ENCODE measurements at places on chromosomes 7 and 10.

- no peak for DNase-seq
Observed at GRCh38 chr7:26284995-26285632, 6.5 kb upstream of the SNX10 start.

GRCh38 chr7:151806952-151807775 lies 69.8 kb downstream of the PRKAG2 start:
- no peak for DNase-seq

GRCh38 chr10:110488940-110489339 lies 8.8 kb upstream of the DUSP5 start:
- no peak for DNase-seq

GRCh38 chr7:105164751-105165150 lies 150.7 kb downstream of the KMT2E start:
- no peak for DNase-seq

DNA sequence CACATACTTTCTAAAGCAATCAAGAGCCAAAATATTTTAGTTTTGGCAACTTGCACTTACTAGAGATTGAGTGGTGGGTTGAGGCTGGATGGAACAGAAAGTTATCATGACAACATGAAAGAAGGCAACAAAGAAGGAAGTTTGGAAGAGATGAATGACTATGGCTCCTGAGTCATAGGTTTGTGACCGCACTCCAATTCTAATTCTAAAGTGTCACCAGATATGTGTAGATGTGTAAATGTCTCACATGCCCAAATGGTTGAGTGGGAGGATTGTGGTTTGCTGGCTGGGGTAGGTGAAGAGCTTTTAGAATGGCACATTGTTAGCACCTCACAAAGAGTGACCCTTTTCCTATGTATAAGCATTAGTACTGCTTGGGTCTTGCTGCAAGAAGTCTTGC lies 20.2 kb downstream of the TAS2R16 start:
- DNase-seq: no peak

- DNase-seq: no peak
Observed at GRCh38 chr10:117374506-117375359, 507 bp downstream of the PDZD8 start.

DNA sequence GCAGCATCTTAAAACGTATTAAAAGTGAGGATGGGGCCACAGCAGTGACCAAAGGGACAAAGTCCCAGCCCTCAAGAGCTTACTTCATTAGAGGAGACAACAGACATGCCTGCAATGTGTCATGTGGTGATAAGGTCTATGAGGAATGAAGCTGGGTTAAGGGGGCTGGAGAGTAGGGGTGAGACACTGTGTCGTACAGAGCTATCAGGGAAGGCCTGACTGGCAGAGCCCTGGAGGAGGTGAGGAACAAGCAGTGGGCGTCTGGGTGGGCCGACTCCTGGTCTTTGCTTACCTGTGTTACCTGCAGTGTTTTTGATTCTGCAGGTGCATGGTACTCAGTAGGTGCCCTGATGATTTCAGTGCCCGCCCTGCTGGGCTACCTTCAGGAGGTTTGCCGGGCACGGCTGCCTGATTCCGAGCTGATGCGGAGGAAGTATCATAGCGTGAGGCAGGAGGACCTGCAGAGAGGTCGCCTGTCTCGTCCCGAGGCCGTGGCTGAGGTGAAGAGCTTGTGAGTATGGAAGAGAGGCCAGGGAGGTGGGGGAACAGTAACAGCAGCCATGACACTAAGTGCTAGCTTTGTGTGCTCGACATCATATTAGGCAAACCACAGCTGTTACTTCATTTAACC lies 7.6 kb downstream of the ZFYVE27 start:
- no peak for DNase-seq

DNA sequence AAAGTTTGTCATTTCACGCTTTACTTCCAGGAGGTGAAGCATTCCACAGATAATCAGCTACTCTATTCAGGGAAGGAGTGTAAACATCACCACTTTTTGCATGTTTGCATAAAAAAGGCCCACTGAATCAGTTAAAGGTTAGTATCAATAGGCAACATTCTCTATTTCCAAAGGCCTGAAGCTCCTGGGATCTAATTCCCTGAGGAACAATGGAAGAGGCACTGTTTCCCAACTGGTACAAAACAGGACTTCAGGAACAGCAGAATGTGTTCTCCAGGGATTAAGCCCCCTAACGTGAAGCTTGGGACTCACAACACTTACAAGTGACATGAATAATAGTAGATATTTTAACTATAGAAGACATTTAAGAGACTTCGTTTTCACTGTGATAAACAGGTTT lies 6.1 kb downstream of the LRRN3 start:
- DNase-seq: no peak

- peak; percentile 50 for DNase-seq
Observed at GRCh38 chr10:60235001-60235400, 154.7 kb downstream of the ANK3 start.

- no peak for DNase-seq
Observed at GRCh38 chr7:64914557-64914956, 11.5 kb downstream of the ZNF273 start.

GRCh38 chr7:155448632-155449007 lies 9.3 kb upstream of the EN2 start:
- no peak for DNase-seq

- peak; percentile 57 for DNase-seq
Observed at GRCh38 chr10:49115015-49115795, at the start of gene VSTM4. Gene VSTM4, minus strand, starts transcription at chr10:49115522. Its CDS starts 37 bp downstream, at chr10:49115485.

DNA sequence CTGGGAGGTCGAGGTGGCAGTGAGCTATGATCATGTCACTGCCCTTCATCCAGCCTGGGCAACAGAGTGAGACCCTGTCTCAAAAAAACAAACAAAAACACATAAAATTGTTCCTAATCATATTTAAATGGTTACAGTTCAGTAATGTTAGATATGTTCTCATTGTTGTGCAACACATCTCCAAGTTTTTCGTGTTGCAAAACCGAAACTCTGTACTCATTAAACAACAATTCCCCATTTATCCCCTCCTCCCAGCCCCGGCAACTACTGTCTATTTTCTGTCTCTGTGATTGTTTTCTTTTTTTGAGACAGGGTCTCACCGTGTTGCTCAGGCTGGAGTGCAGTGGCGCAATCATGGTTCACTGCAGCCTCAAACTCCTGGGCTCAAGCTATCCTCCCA lies 16.1 kb upstream of the PRXL2A start:
- DNase-seq: no peak

GRCh38 chr10:6737758-6738111 lies 157.7 kb upstream of the PRKCQ start:
- no peak for DNase-seq

DNA sequence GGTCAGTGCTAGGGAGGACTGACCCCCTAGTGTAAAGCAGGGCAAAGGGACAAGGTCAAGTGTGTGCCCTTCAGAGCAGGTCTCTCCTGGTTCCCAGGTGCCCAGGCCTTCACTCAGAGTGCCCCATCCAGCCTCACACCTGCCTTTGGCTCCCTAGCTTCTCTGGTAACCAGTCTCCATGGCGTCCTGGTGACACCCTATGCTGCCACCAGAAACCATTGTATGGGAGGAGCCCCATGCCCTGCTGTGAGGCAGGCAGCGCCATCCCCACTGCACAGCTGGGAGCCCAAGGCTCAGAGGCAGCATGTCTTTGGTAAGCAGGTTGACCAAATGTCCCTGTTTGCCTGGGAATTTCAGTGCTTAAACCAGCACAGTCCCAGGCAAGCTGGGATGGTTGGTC lies 33.1 kb upstream of the HMX3 start:
- no peak for DNase-seq

- no peak for DNase-seq
Observed at GRCh38 chr10:110681023-110681681, 37.0 kb downstream of the RBM20 start.

DNA sequence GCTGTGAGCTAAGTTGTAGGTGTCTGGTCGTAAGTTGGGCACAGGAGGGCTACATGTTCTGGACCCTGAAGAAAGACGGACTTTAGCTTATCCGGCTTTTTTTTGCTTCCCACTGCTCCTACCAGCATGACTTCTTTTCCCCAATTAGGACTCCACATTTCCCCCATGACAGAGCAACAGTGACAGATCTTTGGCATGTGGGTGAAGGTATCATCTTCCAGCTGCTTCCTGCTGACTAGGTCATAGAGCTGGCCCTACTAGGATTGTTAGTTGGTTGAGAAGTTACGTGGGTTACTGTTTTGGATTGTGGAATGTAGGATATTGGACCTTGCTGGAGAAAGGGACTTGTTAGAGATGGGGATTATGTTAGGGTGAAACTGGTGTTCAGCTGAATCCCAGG lies 21.4 kb downstream of the LANCL2 start:
- DNase-seq: no peak

DNA sequence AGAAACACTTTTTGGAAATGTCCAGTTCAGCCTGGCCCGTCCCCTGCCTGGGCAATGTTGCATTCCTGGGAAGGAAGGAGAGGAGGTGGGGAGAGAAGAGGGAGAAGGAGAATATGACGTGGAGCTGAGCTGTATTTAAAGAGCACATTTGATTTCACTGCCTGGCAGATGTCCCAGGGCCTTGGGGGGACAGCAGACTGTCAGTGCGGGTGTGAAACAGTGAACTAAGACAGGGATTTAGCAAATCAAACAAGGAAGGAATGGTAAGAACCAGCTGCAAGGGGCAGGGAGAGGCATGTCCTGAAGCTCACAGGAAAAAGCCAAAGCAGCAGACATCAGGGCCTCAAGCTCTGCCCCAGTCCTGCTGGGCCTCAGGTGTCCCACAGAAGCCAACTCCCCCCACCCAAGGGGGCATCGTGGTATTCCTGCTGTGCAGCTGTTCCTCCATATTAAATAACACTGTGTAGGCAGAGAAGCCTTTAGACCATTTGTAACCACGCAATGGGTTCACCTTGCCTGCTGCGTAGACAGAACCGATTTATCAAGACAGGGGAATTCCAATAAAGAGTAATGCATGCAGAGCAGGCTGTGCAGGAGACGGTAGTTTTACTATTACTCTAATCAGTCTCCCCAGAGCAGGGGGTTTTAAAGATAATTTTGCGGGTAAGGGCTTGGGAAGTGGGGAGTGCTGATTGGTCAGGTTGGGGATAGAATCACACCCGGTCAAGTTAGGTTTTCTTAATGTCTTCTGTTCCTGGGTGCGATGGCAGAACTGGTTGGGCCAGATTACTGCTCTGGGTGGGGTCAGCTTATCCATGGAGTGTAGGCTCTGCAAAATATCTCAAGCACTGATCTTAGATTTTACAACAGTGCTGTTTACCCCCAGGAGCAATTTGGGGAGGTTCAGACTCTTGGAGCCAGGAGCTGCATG lies 18.3 kb downstream of the LEP start:
- peak; percentile 54 for DNase-seq

- peak; percentile 88 for DNase-seq
Observed at GRCh38 chr10:109987452-109988211, 20.2 kb upstream of the ADD3 start.

DNA sequence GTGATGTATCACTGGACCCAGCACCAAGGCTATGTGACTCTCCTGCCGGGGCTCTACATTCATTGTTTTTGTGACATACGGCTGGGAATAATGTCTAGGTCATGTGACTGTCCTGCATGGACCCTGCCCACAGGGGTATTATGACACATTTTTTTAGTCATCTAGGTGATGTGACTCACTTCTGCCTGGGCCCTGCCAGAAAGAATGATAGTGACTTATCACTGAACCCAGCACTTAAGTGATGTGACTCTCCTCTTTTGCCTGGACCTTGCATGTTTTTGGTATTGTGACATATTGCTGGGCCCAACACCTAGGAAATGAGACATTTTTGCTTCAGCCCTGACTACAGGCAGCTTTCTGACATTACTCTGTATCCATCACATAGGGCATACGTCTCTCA lies 51.1 kb upstream of the ZNF107 start:
- DNase-seq: no peak

DNA sequence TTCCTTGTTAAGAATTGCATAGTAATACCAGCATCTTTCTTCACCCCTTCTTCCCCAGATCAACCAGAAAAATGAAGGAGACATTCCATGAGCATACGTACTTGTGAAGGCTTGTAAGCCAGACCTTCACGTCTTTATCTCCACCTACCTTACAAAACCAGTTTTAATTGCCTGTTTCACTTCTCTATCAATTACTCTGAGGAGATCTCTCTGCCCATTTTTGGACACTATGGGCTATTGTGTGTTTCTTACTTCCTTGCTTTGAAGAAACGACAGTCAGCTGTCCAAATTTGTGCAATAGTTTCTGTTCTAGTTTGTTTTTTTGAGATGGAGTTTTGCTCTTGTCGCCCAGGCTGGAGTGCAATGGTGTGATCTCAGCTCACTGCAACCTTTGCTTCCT lies 349.7 kb upstream of the MBL2 start:
- no peak for DNase-seq

DNA sequence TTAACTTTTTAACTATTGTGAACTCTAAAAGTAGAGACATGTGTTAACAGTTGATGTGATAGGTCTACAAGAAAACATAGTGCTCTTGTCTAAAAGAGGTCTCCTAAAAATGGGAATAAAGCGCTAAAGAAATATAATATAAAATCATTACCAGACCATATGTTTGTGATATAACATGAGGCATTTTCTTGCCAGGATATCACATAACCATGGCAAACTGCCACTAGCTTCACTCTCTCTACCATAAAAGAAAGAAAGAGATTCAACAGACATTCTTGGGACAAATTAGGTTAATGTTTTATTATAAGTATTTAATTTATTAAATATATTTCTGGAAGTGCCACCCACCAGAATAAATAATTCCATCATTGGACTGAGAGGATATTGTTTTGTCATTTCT lies 115.0 kb downstream of the TMEM26 start:
- peak; percentile 54 for DNase-seq

DNA sequence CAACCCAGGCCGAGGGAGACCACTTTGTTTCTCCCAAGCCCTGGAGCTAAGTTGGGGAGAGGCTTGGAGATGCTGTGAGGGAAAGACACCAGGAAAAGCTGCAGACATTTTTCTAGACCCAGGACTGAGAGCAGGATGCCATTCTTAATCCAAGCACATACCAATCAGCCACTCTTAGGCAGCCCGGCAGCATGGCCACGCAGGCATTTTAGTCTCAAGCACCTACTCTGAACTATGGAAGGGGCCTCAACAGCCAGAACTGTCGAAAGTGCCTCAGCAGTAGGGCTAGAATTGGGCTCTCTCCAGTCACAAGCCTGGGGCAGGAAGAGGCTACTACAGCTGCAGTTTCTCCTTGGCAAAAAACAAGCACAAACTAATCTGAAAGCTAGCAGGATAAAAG lies 57.8 kb downstream of the GCC1 start:
- DNase-seq: no peak

DNA sequence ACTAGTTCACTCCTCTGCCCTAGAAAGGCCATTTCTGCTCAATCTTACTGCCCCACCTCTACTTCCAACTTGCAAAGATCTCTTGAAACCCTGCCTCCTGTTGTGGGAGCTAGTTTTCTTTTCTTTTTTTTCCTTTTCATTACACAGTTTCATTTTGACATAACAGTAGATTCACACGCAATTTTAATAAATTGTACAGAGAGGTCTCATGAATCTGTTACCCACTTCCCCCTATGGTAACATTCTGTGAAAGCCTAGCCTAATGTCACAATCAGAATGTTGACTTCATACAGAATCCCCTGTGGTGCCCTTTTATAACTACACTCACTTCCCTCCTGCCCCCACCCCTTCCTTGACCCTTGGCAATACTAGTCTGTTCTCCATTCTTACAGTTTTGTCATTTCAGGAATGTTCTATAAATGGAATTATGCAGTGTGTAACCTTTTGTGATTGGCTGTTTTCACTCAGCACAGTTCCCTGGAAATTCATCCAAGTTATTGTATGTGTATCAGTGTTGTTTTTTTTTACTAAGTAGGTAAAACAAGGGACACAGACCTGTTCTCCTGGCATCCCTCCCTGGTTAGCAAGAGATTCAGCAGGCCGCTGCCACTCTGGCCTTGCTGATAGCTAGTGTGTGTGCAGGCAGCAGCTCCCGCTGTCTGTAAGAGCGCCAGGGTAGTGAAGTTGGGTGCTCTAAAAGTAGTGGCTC lies 21.5 kb downstream of the CHST3 start:
- peak; percentile 71 for DNase-seq

GRCh38 chr10:5710859-5711258 lies 26.2 kb downstream of the TASOR2 start:
- no peak for DNase-seq

All from fibroblast of skin of abdomen (primary cell).